ENCODE measurements at places on chromosomes 4 and X.

- no peak for DNase-seq
Measured at GRCh38 chr4:117093571-117093970, 8.2 kb upstream of the TRAM1L1 start.

- no peak for DNase-seq
Measured at GRCh38 chrX:13167481-13168231, 123.2 kb upstream of the FAM9C start.

DNA sequence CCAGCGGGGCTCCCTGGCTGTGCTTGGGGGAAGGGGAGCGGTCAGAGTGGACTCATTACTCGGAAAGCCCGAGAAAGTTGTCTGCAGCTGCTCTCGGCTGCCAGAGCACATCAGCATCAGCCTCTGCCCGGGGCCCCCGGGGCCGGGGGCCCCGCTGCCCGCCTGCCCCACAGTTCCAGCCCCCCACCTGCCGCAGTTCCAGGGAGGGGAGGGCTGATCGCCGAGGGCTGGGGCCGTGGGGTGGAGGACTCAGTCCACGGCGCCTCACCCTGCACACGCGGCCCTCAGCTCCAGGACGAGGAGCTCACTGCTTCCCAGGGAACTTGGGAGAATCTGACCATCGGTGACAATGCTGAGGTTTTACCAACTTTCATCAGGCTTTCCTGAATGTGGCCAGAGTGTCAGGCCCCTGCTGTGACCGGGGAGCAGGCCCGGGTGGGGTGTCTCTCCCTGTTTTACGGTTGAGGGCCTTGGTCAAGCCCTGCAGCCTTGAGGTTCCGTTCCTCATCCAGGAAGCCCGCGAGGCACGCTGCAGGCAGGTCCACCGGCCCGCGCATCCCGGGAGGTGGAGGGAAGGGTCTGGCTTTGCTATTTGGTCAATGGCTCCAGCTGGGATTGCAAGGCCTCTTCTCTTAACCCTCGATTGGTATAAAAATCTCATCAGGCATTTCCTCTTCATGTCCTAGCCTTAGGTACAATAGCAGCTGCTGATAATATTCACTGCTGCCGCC, 57.2 kb downstream of the CPZ start:
- DNase-seq: peak; percentile 25

DNA sequence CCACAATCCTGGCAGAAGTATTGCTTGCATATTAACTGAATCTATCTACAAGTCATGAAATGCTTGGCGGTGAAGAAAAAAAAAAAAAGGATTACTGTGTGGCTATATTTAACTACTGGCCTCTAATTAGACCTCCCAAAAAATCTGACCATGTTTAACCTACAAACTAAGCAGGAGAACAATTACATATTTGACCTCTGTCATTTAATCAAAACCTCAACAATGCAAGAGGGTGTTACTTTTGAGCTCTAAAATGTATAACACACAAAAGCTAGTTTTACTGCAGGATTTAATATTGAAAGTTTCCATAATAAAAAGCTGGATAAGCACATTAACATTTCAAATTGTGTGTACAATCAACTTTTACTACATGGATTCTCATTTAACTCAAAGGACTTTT, 1.5 kb downstream of the ITM2A start:
- DNase-seq: no peak

GRCh38 chrX:84168095-84168494, 19.9 kb downstream of the RPS6KA6 start:
- DNase-seq: no peak

GRCh38 chrX:49059681-49060085, 884 bp downstream of the CCDC120 start:
- no peak for DNase-seq

DNA sequence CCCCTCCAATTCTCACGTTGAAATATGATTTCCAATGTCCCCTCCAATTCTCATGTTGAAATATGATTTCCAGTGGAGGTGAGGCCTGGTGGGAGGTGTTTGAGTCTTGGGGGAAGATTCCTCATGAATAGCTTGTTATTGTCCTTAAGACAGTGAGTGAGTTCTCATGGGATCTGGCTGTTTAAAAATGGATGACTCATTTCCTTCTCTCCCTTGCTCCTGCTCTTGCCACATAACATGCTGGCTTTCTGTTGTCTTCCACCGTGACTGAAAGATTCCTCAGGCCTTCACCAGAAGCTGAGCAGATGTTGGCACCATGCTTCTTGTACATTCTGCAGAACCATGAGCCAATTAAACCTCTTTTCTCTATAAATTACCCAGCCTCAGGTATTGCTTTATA, 346.8 kb upstream of the TECRL start:
- no peak for DNase-seq

GRCh38 chrX:120823556-120823955, 52.1 kb downstream of the CT47B1 start:
- DNase-seq: no peak

GRCh38 chrX:23888887-23889501, 18.7 kb downstream of the APOO start:
- no peak for DNase-seq

DNA sequence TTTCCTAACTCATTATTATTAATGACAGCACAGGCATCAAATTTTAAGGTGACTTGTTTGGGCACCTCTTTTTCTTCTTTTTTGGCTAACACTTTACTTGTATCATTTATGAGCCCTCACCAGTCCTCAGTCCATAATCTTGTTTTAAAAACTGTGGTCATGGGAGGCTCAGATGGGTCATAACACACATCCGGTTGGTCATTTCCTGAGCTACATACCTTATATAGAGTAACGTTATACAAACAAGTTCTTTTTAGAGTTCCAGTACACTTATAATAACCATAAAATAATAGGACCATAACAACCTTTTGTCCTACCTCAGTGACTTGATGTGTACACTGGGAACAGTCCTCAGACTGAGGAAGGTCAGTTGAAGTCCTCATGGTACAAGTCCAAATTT, 21.1 kb upstream of the PLS3 start:
- no peak for DNase-seq

GRCh38 chr4:17206829-17207801, 304.8 kb downstream of the QDPR start:
- DNase-seq: no peak

DNA sequence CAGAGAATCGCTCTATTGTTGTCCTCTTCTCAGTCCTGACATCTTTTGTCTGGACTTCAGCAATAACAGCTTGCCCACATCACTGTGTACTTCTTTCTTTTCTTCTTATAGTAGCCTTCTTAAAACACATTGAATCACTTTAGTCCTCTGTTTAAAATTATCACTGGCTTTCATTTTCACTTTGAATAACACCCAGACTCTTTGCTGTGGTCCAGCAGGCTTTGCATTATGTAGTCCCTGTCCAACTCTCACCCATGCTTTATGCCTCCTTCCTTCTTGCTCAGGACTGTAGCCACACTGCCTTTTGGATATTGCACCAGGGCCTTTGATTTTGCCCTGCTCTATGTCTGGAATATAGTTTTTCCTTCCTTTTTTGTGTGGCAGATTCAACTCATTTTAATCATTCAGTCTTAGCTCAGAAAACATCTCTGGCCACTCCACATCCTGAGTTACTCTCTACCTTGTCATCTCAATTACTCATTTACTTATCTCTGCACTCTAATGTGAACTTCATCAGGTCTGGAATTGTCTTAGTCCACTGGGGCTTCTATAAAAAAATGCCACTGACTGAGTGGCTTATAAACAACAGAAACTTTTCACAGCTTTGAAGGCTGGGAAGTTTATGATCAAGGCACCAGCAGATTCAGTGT, 168.2 kb downstream of the C4orf33 start:
- DNase-seq: no peak

DNA sequence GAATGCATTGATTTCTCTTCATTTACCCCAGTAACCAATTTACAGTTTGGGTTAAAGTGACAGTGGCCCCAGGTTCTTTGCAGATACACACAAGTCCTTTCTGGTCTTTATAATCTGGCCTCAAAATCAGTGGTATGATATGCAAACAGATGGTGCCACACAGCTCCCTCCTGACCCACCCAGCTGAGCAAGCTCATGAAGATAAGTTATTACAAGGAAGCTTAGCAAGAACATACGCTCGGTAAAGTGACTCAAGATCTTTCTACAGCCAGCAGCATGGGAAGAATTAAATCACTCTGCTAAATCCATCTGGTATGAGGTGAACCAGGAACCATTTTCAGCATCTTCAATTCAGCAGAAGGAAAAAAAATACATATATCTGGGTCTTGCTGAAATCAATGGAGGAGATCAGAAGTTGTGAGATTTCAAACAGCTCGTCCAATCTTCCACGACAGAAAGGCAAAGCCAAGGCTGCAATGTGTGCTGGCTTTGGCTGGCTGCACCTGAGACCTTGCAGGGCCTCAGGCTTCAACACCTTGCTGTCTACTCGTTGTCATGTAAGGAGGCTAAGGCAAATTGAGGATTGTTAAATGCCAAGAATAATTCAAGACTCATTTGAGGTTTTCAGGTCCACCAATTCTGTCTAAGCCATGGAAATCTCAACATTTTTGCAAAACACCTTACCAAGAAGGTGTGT, 28.2 kb downstream of the SEL1L3 start:
- DNase-seq: no peak

DNA sequence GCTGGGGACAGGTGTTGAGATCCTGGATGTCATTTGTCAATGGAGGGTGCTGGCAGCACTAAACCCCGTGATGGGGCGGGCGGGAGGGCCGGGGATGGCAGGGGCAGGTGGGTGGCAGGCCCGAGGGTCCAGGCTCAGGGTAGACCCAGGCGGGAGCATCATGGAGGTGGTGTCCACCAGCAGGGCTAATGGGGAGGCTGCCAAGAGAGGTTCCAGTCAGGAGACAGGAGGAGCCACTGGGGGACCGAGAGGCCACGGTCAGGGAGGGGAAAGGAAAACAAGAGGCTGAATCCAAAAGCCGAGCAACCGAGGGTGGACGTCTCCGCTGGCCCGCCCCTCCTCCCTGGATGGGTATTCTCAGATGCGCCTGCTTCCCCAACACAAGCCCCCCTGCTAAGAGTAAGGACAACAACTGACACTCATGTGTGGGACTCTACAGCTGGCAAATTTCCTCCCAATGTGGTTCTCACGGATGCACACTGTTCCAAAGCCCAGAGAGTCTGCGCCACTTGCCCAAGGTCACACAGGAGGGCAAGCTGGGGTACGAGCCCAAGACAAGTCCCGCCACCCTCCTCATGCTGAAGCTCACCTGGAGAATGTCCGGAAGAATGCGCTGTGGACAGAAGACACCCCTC, 132.0 kb downstream of the CPZ start:
- peak; percentile 42 for DNase-seq

- no peak for DNase-seq
Measured at GRCh38 chr4:147805946-147806345, 74.1 kb downstream of the ARHGAP10 start.

- DNase-seq: no peak
Measured at GRCh38 chr4:153512952-153513500, 46.9 kb downstream of the TMEM131L start.

- no peak for DNase-seq
Measured at GRCh38 chr4:35364321-35364870, 879.9 kb downstream of the ARAP2 start.

DNA sequence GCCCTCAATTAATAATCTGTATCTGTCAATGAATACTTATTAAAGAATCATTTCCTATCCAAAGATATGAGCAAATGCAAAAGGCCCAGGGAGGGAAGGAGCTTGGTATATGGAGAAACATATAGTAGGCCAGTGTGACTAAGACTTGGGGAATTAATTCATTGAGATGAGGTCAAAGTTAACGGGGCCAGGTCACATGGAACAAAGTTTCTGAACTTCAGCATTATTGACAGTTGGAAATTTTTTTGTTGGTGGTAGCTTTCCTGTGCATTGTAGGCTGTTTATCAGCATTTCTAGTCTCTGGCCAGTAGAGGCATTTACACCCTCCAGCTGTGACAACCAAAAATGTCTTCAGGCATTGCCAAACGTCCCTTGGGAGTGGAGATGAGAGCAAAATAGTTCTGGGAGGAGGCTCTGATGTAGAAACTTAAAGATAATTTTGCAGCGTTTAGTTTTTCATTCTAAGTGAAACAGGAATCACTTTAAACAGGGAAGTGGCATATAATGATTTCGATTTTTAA, 202.0 kb downstream of the SLC4A4 start:
- no peak for DNase-seq

All from activated naive CD4-positive, alpha-beta T cell treated with anti-CD3 and anti-CD28 coated beads, Interleukin-2, amount 50 U/mL, for 72 hours (primary cell).